ENCODE measurements at places on chromosomes 6 and 20. TPM values are rescaled to one million over a fixed set of nuclear protein-coding genes. Genes with fewer than 3 reads are reported as not detected.

Gene BPIFB4
- not detected for polyA plus RNA-seq

Gene IFNGR1
- 16.7 TPM for polyA plus RNA-seq

DNA sequence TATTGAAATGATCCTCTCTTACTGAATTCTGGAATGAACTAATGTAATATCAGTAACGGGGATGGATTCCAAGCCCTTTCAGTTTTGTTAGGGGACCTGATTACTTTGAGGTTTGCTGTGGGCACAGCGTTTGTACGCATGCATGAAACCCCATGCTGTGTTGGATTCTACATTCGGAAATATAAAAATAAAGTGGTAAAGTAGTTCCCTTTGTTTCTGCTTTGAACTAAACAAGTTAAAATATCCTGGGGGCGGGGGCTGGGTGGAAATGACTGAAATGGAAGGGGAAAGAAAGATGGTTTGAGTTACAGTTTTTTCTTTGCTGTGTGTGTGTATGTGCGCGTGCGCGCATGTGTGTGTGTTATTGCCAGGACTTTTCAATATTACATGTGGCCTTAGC, 196.5 kb upstream of the OPRM1 start:
- DNase-seq = no peak

GRCh38 chr6:44180886-44181285, 22.3 kb downstream of the CAPN11 start:
- DNase-seq = no peak

DNA sequence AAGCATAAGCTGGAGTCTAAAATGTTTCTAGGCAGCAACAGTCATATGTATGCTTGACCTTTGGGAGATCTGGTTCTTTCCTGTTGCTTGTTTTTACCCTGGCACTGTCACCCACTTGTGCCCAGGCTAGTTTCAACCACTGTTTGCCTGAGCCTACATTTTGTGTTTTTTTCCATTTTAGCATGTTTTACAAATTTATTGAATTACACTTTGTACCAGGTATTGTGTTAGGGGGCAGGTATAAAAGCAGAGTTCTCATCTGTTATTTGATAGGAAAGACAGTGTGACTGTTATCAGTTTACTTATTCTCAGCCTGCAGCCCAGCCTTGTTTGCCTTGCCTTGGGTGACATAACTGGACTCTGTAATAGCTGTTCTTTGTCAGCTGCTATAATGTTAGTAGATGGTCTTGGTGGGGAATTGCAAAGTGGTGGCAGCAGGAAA, 147.0 kb downstream of the CDKAL1 start:
- no peak for DNase-seq

- DNase-seq = no peak
Observed at GRCh38 chr6:166933396-166933795, 23.0 kb downstream of the RNASET2 start.

DNA sequence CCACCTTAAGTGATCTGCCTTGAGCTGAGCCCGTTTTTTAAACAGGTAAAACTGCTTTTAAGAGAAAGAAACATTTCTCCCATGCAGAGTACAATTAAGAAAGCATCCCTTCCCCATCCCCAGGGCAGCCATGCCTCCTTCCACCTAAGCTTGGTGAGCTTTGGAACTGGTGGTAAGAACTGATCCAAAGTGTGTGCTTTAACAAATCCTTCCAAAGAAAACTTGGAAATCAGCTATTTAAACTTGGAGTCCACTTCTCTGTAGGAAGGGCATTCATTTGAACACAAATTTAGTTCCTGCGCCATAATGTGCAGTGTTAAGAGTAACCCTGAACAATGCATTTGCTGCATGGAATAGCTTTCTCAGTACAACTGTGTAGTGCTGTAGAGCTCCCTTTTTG, 17.0 kb downstream of the GMDS start:
- DNase-seq = no peak

All from SK-N-SH (cell line).